ENCODE measurements at places on chromosomes 2 and 18. TPM values are rescaled to one million over a fixed set of nuclear protein-coding genes. Genes with fewer than 3 reads are reported as not detected.

- no peak for DNase-seq
These were observed 198.3 kb downstream of the MGAT5 start for GRCh38 chr2:134452042-134452733.

- DNase-seq: no peak
These were observed 8.6 kb downstream of the ITGA4 start for GRCh38 chr2:181465676-181466375.

DNA sequence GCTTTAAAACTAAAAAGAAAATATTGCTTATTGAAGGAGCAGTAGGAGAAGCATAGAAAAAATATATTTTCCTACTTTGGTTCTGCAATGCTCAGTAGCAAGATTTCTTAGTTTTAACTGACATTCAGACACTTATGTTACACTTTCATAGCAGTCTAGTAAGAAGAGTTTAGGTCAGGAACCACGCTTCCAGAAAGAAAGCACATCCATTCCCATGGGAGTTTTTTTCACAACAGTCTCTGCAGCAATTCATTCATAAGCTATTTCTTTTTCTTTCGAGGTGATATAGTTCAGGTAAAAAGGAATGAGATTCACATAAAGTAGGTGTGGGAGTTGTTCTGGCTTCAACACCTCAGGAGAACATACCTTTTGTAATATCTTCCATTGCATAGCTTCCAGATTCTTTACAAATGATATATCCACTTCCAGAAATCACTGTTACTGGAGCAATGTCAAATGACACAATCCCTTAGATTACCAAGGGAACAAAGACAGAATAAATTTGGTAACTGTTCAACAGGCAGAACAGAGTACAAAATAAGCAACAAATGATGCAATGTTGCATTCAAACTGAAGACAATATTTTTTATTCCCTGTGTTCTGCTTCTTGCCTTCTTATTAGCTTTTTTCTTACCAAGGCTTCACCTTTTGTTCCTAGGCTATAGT lies 95.2 kb upstream of the GULP1 start:
- DNase-seq: no peak

- DNase-seq: no peak
These were observed 179.5 kb downstream of the PTGR3 start for GRCh38 chr18:75029481-75029880.

GRCh38 chr2:2456721-2457120 lies 125.6 kb upstream of the MYT1L start:
- peak; percentile 85 for DNase-seq

AMER3 gene
- not detected for total RNA-seq

GTF2A1L gene
- total RNA-seq: not detected

GRCh38 chr2:133425612-133426011 lies 142.7 kb downstream of the NCKAP5 start:
- DNase-seq: no peak

CCL20 gene
- 3.8 TPM for total RNA-seq

DNA sequence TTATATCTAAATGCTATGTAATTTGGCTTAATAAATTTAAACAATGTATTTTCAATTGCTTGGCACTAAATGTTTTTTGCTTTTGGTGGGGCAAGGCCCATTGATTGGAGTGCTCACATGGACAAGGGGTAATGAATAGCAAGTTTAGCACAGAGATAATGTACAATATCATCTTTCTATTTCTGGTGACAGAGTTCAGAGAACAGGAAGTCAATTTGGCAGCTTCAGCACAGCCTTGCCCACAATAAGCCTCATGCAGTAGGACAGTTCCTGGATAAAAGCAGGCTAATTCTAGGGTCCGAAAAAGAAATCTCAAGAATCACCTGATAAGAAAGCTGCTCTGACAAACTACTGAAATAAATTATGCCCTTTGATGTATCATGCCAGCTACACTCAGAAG lies 443.9 kb upstream of the FSHR start:
- DNase-seq: no peak

CCBE1 gene
- 6.5 TPM for total RNA-seq

DNA sequence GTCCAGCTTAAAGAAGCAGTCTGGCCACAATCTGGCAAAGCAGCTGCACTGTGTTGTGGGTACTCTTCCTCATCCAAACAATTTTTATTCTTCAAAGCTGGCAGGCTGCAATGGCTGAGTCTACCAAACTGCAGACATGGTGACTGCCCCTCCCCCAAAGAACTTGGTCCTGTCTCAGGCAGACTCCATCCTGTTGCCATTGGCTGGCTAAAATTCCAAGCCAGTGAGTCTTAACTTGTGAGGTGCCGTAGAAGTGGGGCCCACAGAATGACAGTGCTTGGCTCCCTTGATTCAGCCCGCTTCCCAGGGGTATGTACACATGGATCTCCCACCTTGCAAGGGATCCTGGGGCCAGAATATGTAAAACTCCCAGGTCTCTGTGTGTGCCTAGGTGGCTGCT lies 14.5 kb upstream of the NXPH2 start:
- no peak for DNase-seq

TYMS gene
- 20.9 TPM for total RNA-seq

All from Daoy (cell line).